A673 (cell line): ENCODE measurements at places on chromosomes 11 and 22. TPM values are rescaled to one million over a fixed set of nuclear protein-coding genes. Genes with fewer than 3 reads are reported as not detected.

RASD2 gene
- 1.3 and 3.1 TPM in 2 replicates for total RNA-seq

DNA sequence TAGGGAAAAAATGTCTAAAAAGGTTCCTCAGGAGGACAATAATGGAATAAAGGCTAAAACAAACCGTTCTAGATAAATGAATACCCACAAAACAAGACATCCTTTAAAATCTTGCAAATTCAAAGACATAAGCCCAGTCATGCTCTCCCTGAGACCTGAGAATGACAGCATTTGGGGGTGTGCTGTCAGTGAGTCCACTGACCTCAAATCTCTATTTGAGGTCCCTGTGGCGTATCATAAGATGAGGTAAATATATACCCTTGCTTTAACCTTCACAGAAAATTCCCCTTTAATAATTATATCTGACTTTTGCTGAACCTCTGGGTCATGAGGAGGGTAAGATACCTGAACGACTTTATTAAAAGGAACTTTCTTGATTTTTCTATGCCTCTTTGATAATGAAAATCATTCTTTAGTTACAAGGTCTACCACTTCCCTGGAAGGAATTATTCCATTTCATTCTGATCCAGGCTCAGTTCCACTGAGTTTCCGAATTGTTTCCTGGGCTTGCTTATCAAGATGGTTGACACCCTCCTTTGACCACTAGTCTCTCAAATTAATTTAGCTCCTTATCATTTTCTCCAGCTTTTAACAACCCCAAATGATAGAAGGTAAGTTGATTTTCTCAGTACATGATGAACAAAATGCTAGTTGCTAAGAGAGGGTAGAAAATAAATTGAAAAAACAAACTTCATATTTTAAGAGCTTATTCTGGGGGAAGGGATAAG is 53.8 kb upstream of the CHRM4 start:
- peaks cover 10% of the 10 kb centered on the region for H3K4me1 ChIP-seq
- H3K4me3 ChIP-seq: no peak overlapping the region
- peaks cover 3% of the 10 kb centered on the region for H3K36me3 ChIP-seq
- no peak overlapping the region for H3K27ac ChIP-seq

DNA sequence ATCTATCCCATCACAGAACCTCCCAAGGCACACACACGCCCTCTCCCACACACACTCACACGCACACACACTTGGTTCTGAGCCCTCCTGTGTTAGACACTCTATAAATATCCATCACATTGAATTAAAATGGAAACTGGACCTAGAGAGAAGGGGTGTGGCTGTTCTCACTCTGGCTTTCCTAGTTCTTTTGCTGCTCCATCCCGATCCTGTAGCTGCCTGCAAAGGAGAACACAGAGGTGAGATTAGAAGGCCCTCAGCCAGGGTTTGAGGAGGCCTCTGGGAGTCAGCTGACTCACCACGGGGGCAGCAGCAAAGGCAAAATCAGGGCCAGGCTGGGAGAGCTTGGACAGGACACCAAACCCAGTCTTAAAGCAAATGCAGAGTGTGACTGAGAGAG is 192.3 kb upstream of the CADM1 start:
- H3K27me3 ChIP-seq: no peaks in the 10 kb centered on the region
- H3K36me3 ChIP-seq: no peaks in the 10 kb centered on the region
- DNase-seq: no peak
- no peak overlapping the region for H3K27ac ChIP-seq
- no peak overlapping the region for H3K4me3 ChIP-seq
- H3K4me1 ChIP-seq: no peaks in the 10 kb centered on the region

GRCh38 chr11:18243783-18244362 is 4.6 kb downstream of the SAA2 start:
- no peaks in the 10 kb centered on the region for H3K4me1 ChIP-seq

- H3K4me1 ChIP-seq: no peaks in the 10 kb centered on the region
- no peak overlapping the region for H3K27ac ChIP-seq
- H3K27me3 ChIP-seq: no peaks in the 10 kb centered on the region
- H3K36me3 ChIP-seq: no peaks in the 10 kb centered on the region
- no peak overlapping the region for H3K4me3 ChIP-seq
Observed at GRCh38 chr22:37112084-37112728, 2.7 kb upstream of the TMPRSS6 start.
